ENCODE measurements at places on chromosomes 3 and 15.

DNA sequence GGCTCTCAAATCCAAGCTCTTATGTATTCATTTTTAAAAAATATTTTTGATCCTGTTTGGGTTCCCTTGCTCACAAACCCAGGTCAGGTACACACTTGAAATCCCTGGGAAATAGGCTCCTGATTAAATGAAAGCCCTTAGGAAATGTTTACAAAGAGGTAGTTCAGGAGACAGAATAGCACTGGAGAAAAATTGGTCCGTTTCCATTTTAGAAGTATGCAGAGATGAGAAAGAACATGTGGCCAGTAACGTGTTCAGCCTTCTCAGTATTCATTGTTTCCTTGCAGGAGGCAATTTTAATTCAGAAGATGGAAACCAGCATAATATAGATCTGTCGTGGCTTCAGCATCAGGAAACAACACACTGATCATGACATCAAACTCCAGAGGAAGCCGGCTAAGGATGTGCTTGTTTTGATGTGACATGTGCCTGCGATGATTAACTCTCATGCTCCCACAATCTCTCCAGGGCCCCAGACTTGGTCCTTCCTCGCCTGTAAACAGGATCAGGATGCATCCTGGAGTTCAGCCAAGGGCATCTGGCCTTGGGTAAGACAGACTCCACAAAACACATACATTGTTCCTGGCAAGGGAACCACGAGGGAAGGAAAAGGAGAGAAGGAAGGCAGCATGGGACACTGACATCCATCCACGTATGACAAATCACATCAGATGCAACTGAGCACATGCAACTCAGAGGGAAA, 350.5 kb upstream of the THBS1 start:
- peak; percentile 55 for DNase-seq

DNA sequence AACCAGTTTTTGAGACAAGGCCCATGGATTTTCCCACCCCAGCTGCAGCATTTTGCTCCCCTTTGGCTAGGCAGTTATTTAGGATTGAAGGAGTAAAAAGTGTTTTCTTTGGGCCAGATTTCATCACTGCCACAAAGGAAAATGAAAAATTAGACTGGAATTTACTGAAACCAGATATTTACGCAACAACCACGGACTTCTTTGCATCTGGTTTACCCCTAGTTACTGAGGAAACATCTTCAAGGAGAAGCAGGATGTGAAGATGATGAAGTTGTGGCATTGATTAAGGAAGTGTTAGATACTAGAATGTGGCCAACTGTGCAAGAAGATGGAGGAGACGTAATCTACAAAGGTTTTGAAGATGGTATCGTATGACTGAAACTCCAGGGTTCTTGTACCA, 165.2 kb upstream of the MYRIP start:
- DNase-seq: peak; percentile 87

DNA sequence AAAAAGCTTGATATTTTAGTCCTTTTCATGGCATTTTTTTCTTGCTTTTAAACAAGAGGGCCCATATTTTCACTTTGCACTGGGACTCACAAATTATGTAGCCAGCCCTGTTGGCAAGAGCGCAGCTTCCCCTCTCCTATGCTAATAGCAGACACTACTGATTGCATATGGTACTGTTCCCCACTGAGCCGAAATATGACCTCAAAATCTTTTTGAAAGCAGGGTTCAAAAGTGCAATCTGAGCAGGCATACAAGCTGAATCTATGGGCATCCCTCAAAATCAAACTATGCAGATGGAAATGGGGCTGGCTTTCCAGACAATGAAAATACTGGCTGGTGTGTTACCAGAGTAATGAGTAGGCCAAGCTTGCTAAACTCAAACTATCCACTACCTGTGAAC, 225.2 kb upstream of the SETMAR start:
- no peak for DNase-seq

DNA sequence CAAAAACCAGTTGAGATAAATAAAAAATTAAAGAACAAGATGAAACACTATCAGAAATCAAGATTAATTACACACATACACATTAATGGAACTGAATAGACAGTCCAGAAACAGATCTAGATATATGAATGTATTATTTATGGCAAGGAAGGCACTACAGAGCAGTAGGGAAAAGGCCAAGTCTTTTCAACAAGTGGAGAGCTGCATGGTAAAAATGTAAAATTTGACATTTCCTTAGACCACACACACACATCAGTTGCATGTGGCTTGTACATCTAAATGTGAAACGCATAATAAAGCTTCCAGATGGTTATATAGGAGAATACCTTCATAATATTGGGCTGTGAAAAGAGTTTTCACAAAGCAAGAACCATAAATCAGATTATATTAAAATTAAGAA, 57.8 kb upstream of the ASB14 start:
- DNase-seq: no peak

DNA sequence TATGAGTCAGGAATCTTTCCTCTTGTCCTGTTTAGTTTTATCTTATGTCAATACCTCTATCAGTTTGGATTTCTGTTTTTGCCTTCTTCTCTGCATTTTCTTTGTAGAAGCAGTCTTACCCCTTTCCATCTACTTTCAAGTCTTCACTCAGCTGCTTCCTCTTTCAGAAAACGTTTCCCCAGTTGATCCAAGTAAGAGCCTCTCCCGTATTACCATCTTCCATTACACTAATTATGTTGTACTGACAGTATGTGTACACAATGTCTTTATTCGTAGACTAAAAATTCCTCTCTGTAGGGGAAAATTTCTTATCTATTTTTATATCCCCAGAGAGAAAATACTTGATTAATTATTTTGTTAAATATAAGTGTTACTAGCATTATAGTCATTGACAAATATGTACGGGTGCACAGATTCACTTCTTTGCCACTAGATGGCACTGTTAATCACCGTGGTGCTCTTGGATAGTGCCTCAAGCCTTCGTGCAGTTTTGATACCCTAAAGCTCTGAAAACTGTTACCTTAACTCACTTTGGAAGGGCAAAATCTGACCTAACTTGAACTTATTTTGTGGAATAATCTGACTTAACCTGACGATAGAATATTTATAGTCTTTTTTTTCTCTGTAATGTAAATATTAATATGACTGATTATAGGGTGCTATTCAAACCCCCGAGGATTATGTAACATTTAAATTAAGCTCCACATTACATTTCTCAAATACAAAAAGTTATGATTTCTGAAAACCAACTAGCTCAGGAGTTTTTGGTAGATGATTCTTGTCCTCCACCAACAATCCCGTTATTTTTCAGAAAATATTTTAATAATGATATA, 74.2 kb upstream of the POU1F1 start:
- peak; percentile 57 for DNase-seq

- no peak for DNase-seq
Measured at GRCh38 chr3:95705786-95706418, 1108.5 kb upstream of the EPHA6 start.

DNA sequence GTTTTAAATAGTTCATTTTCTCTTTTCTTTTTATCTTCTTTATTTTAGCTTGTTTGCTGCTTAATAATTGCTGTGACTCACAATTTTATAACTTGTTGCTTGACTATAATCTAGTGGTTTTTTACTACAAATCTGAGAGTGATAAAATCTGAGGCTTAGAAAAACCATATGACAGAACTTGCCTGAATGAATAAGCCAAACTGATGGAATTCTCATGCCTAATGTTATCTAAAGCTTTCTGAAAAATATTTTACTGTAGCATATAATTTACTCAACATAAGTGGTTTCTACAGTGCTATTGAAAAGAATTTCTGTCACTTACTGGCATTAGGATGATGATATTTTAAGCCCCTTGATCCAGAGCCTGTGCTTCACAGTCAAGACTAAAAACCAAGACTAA, 175.1 kb downstream of the VGLL3 start:
- DNase-seq: peak; percentile 57

GRCh38 chr3:68973639-68974038, 39.8 kb downstream of the EOGT start:
- no peak for DNase-seq

DNA sequence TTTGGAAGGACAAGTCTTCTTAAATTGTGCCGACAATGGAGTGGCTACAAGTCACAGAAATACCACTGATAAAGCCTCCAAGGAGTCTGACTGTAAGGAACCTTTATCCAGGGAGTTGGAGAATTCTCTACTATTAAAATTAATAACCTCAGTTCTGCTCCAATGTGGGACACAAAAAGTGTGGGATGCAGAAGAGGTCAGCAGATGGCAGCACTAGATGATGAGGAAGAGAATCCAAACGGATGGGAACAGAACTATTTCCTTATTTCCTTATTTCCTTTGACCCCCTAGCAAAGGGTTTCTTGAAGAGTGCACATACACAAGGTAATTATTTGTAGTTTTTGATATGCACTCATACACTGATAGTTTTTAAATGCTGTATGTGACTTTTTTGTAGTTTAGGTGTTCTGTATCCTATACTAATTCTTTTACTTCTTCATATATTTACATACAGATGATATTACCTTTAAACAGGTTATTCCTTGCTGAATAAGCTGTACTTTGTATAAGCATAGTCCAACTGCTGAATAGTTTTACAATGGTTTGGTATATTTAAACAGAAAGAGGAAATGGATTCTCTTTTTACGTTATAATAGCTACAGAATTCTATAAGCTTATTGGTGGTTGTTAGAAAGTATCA, 25.6 kb upstream of the NLGN1 start:
- DNase-seq: peak; percentile 39

DNA sequence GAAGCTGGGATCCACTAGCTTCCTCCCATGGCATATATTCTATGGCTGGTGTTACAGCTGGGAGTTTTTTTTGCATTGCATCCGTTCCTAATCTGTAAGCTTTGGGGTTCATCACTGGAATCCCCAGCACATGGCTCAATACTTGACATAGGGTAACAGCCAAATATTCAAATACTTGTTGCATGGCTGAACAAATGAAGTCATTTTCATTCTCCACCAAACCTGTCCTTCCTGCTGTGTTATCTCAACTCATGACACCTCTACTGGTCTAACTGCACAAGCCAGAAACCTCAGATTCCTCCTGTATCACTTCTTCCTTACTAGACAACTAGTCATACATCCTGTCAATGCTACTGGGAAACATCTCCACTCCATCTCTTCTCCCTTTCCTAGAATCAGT, 43.4 kb downstream of the ST3GAL6 start:
- DNase-seq: no peak

GRCh38 chr3:66620296-66620695, 119.5 kb upstream of the LRIG1 start:
- DNase-seq: no peak

DNA sequence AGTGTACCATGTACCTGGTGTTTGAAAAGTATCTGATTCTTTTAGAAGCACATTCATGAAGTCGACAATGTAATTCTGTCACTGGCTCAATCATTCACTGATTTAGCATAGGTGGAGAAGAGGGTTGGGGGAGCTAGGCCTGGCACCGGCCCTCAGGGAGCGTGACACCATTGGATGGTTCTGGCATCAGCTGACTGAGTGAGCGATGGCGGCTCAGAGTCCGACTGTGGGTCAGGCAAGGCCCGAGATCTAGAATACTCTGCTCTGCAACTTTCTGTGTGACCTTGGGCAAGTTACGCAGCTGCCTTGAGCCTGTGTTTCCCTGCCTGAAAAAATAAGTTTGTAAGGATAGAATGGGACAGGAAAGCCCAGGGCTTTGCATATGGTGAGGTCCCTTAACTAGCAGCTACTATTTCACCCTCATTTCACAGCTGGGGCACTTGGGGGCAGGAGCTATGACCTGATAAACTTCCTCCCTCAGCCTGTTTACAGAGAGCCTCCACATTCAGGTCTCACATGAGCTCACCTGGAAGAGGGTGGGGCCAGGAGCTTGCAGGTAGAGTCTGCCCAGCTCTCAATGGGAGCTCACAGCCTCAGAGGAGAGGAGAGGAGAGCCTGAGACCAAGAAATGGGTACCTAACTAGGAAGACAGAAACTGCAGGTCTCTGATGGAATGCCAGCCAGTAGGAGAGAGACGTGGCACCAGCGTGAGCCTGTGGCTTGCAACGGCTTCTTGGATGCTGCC, 153.7 kb upstream of the TLE3 start:
- no peak for DNase-seq

GRCh38 chr3:45414823-45415222, 26.4 kb downstream of the LARS2 start:
- DNase-seq: no peak

DNA sequence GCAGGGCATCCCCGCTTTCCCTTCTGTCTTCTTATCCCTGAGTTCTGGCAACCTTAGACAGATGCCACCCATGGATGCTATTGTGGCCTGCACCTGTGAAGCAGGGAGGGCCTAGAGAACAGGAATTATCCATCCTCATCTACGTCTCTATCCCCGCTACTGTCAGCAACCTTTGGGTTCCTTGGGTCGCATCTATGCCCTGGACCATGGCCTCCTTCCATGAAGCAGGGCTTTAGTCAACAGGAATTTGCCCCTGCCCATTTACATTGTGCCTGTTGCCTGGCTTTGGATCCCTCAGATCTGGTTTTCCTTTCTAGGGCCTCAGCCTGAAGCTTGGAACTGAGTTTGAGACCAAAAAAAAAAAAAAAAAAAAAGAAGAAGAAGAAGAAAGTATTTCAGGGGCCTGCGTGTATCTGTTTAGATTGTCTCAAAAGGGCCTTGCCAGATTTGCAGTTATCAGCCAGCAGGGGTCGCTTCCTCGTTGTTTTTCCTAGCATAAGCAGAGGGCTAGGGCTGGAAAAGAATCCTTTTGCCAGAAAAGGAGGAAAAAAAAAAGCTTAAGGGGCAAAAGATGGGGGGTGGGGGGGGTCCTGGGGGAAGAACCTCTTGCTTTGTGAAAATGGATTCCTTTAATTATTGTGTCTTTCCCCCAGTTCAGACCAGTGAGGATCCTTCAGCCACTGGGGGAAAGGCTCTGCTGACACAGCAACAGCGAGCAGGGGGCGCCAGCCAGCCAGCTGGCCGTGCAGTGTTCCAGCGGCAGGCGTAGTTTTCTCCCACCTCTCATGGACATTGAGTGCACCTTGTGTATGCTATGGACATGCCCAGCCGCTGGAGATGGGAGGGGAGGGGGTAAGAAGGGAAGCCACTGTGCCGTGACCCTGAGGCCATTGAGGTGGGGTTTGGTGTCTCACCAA, 65.7 kb upstream of the ALDH1L1 start:
- peak; percentile 42 for DNase-seq

GRCh38 chr3:159895430-159895829, 93.2 kb upstream of the IL12A start:
- no peak for DNase-seq

DNA sequence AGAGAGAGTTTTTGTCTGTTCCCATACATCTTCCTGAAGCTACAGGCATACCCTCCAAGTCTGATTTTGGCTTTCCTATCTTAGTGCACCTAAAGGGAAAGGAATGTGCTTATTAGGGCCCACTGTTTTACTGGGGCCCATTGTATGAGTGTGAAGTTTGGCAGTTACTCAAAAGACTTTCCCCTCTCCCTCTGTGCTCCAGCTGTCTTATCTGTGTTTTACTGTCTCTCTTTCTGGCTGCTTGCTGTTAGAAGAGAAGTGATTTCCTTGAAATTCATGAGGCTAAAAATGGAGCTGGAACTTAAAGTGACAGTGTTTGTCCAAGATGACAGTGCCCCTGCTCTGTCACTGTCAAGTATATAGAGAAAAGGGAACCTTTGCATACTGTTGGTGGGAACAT, 436.2 kb downstream of the OCA2 start:
- no peak for DNase-seq

DNA sequence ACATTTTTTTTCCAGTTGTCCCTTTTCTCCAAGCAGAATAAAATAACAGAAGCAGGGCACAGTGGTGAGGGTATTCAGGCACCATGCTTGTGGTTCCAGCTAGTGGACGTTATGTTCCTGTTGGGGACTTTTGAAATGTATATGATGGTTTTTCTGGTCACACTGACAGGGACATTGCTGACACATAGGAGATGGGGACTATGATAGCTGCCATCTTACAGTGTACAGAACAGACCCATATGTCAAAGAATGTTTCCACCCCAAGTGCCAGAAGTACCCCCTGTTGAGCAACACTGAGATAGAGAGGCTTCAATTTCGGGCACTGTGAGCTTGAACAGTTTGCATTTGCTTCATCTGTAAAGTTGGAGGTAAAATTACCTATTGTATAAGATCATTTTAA, 38.6 kb downstream of the MCTP2 start:
- no peak for DNase-seq

Data from fibroblast of skin of abdomen (primary cell).